ENCODE measurements at places on chromosomes 13 and 19.
A peak's percentile ranks its signal among the peaks of the same experiment; 100 is the strongest.

GRCh38 chr19:47231215-47232054 lies 436 bp upstream of the BBC3 start:
- DNase-seq = peak; percentile 88

GRCh38 chr19:29644210-29644609 lies 21.1 kb upstream of the PLEKHF1 start:
- no peak for DNase-seq

DNA sequence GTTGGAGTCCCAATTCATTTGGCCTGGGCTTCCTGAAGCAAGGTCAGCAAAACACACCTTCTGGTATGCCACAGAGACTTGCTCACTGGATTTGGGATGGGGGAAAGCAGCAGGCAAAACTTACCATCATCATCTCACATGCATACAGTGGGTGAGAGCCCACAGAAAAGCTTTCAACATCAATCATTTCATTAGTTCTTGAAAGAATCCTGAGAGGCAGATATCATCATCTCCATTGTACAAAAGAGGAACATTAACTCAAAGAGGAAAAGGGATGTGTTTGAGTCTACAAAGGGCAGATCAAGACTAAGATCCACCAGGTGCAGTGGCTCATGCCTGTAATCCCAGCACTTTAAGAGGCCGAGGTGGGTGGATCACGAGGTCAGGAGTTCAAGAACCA lies 6.4 kb downstream of the WDR87 start:
- no peak for DNase-seq

DNA sequence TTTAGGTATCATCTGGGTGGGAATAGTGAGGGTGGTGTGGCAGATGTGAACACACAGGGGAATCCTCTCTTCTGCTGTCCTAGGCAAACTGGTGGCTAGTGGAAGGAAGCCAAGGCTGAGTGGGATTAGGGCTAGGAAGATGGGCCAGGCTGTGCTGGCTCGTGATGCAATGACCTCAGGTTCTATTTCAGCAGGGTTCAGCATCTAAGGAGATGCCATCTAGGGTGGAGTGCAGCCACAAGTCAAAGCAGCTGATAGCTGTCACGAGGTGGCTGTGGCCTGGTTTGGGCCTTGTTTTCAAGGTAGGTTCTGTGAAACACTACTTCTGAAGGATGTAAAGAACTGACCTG lies 21.6 kb downstream of the ARL11 start:
- no peak for DNase-seq

DNA sequence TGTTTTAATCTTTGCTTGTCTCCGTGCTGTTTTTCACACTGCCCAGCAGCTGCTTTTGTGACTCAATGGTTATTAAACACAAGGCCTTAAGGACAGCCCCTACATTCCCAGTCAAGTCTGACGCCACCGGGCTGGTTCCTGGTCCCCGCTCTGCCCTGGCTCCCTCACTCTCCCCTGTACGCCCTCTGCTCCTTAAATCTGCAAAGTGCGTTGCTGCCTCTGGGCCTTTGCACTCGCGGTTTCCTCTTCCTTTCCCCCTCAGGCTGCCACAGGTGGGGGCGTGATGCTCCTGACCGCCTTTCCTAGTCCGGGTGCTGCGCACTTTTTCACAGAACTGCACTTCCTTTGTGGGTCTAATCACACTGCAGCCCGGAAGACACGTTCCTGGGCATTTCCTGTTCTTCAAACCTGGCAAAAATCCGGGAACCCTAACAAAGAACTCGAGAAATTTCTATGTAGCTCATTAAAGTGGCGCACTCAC lies 25.6 kb downstream of the NOSIP start:
- DNase-seq = peak; percentile 33

DNA sequence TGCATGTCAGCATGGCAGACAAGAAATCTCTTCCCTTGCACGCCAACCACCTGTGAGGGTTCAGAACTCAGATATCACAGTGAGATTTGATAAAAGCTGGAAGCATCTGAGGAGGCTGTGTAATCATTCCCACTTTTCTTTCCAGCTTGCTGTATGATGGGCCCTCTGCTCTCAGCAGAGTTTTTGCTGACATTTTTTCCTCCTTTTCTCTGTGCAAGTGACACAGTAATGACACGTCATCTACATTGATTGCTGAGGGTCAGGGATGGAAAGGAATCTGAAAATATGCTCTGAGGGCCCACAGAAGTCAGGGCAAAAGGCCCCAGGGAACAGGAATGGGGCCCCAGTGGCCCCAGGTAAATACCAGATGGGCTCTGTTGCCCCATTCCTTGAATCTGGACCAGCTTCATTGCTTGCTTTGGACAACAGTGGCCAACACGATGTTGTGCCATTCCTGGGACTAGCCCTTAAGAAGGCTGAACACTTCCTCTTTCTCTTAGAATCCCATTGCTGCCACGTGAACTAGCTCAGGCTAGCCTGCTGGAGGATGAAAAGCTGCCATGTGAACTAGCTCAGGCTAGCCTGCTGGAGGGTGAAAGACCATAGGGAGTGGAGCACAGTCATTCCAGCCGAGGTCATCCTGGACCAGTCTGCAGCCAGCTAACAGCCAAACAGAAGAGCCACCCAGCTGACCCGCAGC lies 68.2 kb downstream of the CACNA1A start:
- no peak for DNase-seq

- no peak for DNase-seq
These were observed 43.2 kb upstream of the ERICH6B start for GRCh38 chr13:45658586-45659235.

DNA sequence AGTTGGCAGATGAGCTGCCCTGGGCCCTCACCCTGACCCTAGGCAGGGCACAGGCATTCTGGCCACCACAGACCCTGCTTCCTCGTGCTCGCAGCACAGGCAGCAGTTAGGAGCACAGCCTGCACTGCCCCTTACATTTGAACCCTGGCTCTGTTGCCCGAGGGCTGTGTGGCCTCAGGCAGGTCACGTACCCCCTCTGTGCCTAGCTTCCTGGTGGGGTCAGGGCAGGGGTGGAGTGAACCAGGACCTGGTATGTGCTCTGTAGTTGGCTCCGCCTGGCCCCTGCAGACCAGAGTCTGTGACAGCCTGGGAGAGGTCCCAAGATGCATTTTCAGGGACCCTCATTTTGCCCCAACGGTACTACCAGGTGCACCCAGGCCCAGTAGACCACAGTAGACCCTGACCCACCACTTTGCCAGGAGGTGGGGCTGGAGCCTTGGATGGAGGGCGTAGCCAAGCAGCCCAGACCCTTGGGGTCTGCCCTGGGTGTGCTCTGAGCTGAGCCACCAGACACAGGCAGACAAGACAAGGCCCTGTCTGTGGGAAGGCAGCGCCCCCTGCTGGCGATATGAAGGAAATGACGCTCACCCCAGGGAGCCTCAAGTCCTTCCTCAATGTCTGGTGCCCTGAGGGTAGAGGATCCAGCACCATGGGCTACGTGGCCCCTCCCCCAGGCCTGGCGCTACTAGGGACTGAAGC lies 9.1 kb downstream of the LYL1 start:
- DNase-seq = peak; percentile 63

- no peak for DNase-seq
These were observed 375.4 kb upstream of the ZNF507 start for GRCh38 chr19:31970027-31970461.

DNA sequence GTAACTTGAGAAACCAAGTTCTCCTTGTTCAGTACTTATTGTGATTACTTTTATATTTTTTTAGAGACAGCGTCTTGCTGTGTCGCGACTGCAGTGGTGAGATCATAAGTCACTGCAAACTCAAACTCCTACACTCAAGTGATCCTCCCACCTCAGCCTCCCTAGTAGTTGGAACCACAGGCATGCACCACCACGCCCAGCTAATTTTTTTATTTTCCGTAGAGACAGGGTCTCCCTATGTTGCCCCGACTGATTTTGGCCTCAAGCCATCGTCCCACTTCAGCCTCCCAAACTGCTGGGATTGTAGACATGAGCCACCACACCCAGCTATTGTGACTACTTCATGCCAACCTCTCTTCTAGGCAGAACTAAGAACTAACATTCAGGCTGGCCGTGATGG lies 8.3 kb downstream of the C19orf53 start:
- no peak for DNase-seq

DNA sequence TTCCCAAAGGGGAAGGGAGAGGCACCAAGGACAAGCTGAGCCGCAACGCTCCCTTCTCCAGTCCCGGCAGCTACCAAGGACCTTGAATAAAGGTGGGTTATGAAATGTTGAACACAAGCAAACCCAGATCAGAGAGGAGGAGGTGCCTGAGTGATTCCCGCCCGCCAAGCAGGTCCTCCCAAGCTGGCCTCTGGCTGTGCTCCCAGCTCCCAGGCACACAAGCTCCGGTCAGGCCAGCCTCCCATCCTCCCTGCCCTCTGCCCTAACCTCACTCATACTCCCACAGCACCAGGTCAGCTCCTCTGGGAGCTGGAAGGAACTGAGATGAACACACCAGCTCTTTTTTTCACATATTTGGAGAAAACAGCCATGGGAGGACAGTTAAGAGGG lies 3.7 kb downstream of the NAPA start:
- no peak for DNase-seq

Data from stimulated activated naive CD4-positive, alpha-beta T cell treated with Interleukin-2 at 50 U/mL for 16 hours (primary cell).